CD4-positive, CD25-positive, alpha-beta regulatory T cell (primary cell): ENCODE measurements at places on chromosomes 13 and 19. TPM values are rescaled to one million over a fixed set of nuclear protein-coding genes. Genes with fewer than 3 reads are reported as not detected.
A peak's percentile ranks its signal among the peaks of the same experiment; 100 is the strongest.

DNA sequence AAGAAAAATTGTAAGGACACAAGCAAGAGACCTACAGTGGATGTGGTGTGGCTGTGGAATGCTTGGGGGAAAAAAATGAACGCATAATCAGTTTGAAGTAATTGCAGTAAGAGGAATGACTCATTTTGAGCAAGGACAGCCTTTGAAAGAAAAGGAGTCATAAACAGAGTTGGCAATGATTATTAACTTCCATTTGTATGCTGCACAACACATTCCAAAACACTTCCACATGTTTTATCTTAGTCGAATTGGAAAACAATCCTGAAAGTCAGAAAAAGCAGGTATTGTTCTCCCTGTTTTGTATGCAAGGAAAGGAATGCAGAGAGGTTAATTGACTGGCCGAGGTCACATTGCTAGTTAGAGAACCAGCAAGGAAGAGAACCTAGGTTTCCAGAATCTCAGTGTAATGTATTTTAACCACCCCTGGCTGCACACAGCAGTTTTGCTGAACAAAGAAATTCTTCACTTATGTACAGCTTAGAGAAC, 630.0 kb upstream of the MIR17HG start:
- H3K27ac ChIP-seq: no peak overlapping the region
- H3K4me1 ChIP-seq: no peaks in the 10 kb centered on the region
- no peak for DNase-seq
- no peak overlapping the region for H3K4me3 ChIP-seq
- H3K36me3 ChIP-seq: no peaks in the 10 kb centered on the region

GRCh38 chr13:42334329-42334706, 62.4 kb downstream of the AKAP11 start:
- no peaks in the 10 kb centered on the region for H3K36me3 ChIP-seq
- peaks cover 4% of the 10 kb centered on the region for H3K4me1 ChIP-seq
- H3K27ac ChIP-seq: no peak overlapping the region
- no peaks in the 10 kb centered on the region for H3K27me3 ChIP-seq
- no peak for DNase-seq
- H3K4me3 ChIP-seq: no peak overlapping the region

GRCh38 chr13:98201984-98202383, 24.9 kb upstream of the RNF113B start:
- H3K27ac ChIP-seq: no peak overlapping the region
- no peaks in the 10 kb centered on the region for H3K36me3 ChIP-seq
- no peak overlapping the region for H3K4me3 ChIP-seq

- no peak for DNase-seq
- H3K4me1 ChIP-seq: no peaks in the 10 kb centered on the region
Measured at GRCh38 chr13:97124915-97125809, 97.0 kb upstream of the MBNL2 start.

GRCh38 chr13:98768522-98768921, 16.1 kb upstream of the SLC15A1 start:
- no peak for DNase-seq
- H3K27ac ChIP-seq: no peak overlapping the region
- H3K36me3 ChIP-seq: no peaks in the 10 kb centered on the region

GRCh38 chr13:41502673-41503072, 45.3 kb downstream of the RGCC start:
- DNase-seq: no peak
- no peaks in the 10 kb centered on the region for H3K36me3 ChIP-seq
- peak overlapping the region; percentile 41 for H3K4me3 ChIP-seq
- no peak overlapping the region for H3K27ac ChIP-seq

DNA sequence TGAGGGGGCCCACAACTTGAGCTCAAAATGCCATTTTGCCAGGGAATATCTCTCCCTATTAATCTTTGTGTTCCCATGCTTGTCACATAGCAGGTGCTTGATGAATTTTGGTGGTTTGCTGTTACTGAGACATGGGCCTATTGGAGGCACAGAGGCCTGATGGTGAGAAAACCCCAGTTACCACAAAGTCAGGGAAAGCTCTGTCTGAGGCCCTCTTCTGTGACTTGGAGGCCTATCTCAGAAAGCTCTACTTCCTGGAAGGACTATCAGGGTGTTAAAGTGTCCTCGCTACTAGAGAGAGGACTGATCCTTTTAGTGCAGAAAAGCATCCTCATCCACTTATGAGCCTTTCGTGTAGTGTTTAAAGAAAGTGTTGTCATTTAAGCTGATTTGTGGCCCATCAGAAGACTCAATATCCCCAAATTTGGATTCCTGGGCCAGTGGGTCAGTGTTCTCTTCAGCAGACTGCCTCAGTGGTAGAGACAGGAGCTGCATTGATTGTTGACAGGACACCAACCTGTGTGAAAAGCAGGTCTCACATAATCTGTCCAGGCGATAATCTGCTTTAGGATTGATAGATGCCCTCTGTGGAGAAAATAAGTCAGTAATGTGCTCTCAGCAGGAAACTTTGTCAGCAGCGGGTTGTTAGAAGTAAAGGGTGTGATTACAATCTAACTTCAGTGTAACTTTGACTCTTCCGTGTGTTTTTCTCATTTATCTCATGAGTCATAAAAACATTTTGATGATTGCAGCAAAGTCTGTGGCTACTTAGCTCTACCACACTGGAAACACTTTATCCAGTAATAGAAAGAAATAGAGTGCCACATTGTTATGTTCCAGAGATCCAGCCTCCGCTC, 121.0 kb downstream of the AKAP11 start:
- peak overlapping the region; percentile 81 for H3K27ac ChIP-seq
- no peaks in the 10 kb centered on the region for H3K27me3 ChIP-seq
- peak; percentile 53 for DNase-seq
- no peaks in the 10 kb centered on the region for H3K36me3 ChIP-seq

- no peak overlapping the region for H3K27ac ChIP-seq
- H3K36me3 ChIP-seq: no peaks in the 10 kb centered on the region
- no peak for DNase-seq
Measured at GRCh38 chr13:57813651-57814050, 182.1 kb downstream of the PCDH17 start.

DNA sequence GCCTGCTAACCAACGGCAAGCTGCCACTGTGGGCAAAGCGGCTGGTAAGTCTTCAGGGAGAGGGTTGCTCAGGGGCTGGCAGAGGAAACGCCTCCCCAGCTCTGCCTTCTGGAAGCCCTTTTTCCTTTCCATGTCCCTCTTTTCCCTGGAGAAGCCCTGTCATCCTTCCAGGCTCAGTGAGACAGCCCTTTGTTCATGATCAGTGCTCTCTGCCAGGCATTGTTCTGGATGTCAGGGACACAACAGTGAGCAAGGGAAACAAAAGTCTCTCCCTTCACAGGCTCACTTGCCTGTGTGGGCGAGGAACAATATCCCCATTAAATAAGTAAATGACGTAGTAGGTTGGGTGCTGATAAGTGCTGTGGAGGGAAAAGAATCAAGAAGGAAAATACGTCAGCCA, 13.9 kb upstream of the OVOL3 start:
- H3K27ac ChIP-seq: no peak overlapping the region
- no peak for DNase-seq
- no peak overlapping the region for H3K4me3 ChIP-seq
- H3K4me1 ChIP-seq: no peaks in the 10 kb centered on the region

GRCh38 chr19:48560095-48560530, 8.1 kb downstream of the SULT2B1 start:
- no peak for DNase-seq
- H3K4me3 ChIP-seq: no peak overlapping the region
- H3K27ac ChIP-seq: no peak overlapping the region
- no peaks in the 10 kb centered on the region for H3K36me3 ChIP-seq

Gene C19orf85
- polyA plus RNA-seq: not detected

DNA sequence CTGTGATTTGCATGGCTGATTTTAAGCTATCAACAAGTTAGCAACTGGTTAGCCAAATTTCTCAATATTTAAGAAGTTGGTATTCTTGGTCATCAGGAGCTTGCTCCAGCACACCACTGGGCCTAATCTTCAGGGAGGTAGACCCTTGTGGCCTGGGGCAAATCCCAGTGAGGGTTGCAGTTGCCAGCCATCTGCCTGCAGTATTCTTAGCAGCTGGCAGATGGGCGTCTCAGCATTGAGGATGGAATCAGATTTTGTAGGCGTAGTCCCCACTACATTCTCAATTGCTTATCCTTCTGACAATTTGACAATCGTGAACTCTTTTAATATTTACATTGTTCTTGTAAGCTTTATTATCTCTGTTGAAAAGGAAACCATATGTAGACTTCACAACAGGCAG, 1266.2 kb downstream of the SLITRK5 start:
- DNase-seq: no peak
- H3K36me3 ChIP-seq: no peaks in the 10 kb centered on the region
- H3K27ac ChIP-seq: no peak overlapping the region
- no peak overlapping the region for H3K4me3 ChIP-seq
- no peaks in the 10 kb centered on the region for H3K27me3 ChIP-seq

DNA sequence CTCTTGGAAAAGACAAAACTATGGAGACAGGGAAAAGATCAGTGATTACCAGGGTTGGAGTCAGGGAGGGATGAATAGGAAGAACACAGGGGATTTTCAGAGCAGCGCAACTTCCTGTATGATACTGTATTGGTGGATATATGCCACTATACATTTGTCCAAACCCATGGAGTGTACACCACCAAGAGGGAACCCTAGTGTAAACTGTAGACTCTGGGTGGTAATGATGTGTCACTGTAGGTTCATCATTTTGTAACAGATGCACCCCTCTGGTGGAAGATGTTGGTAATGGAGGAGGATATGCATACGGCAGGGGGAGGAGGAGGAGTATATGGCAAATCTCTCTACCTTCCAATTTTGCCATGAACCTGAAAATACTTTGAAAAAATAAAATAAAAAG, 68.1 kb downstream of the UFM1 start:
- no peaks in the 10 kb centered on the region for H3K4me1 ChIP-seq
- H3K27ac ChIP-seq: no peak overlapping the region
- H3K36me3 ChIP-seq: no peaks in the 10 kb centered on the region
- H3K4me3 ChIP-seq: no peak overlapping the region
- H3K27me3 ChIP-seq: no peaks in the 10 kb centered on the region

DNA sequence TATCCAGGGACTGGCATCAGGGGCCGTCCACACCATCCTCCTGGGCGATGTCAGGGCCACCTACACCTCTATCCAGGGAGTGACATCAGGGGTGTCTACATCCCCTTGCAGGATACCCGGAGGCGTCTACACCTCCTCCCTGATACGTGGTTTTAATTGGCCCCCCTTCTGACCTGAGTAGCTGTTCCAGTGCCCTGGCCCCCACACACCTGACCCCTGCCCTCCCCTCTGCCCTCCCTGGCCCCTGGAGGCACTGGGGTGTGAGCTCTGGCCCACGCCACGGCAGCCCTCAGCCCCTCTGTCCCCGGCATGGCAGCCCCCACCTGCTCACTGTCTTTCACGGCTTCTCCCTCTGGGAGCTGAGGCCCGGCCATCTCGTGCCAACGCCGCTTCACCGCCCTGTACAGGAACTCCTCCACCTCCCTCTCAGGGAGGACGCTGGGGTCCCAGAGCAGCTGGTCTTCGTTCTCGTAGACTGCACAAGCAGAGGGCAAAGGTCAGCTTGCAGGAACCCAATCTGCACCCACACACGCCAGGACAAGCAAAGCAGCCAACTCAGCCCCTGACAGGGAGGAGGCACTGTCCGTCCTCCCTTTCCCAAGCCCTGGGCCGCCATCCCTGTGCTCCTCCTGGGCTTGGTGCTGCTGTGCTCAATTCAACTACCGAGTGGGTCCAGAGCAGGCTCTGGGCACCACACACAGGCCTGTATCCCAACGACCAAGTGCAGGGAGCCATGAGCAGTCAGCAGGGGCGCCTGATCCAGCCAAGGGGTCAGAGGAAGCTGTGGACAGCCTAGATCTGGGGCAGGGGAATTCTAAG, 22.2 kb upstream of the PLPP2 start:
- no peaks in the 10 kb centered on the region for H3K4me1 ChIP-seq
- H3K36me3 ChIP-seq: peaks cover 16% of the 10 kb centered on the region
- H3K4me3 ChIP-seq: no peak overlapping the region
- H3K27ac ChIP-seq: no peak overlapping the region
- no peak for DNase-seq
- no peaks in the 10 kb centered on the region for H3K27me3 ChIP-seq

DNA sequence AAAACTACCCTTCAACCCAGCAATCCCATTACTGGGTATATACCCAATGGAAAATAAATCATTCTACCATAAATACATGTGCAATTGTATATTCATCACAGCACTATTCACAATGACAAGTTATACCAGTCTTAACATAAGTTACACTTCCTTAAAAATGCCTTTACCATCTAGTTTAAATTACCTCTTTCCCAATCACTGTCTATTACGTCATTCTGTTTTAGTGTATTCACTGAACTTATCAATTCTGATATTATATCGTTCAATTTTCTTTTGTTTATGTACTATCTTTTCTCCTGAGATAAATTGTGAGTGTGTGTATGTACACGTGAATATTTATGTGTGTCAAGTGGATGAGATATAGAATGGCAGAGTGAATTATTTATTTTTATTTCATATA, 1416.8 kb downstream of the OLFM4 start:
- H3K27ac ChIP-seq: no peak overlapping the region
- no peaks in the 10 kb centered on the region for H3K4me1 ChIP-seq
- DNase-seq: no peak
- H3K27me3 ChIP-seq: no peaks in the 10 kb centered on the region
- H3K36me3 ChIP-seq: no peaks in the 10 kb centered on the region
- H3K4me3 ChIP-seq: no peak overlapping the region

Gene C13orf42
- not detected for polyA plus RNA-seq

Gene ZDHHC20
- polyA plus RNA-seq: 43.1 TPM

- no peaks in the 10 kb centered on the region for H3K27me3 ChIP-seq
- no peak for DNase-seq
- no peak overlapping the region for H3K27ac ChIP-seq
- H3K4me3 ChIP-seq: no peak overlapping the region
- H3K4me1 ChIP-seq: no peaks in the 10 kb centered on the region
- H3K36me3 ChIP-seq: no peaks in the 10 kb centered on the region
Measured at GRCh38 chr13:89688918-89689317, 1658.6 kb upstream of the MIR17HG start.

GRCh38 chr19:49844138-49845095, 6.5 kb upstream of the PTOV1 start:
- H3K27ac ChIP-seq: no peak overlapping the region
- peaks cover 4% of the 10 kb centered on the region for H3K36me3 ChIP-seq
- H3K4me3 ChIP-seq: no peak overlapping the region
- DNase-seq: no peak
- H3K4me1 ChIP-seq: no peaks in the 10 kb centered on the region

Gene PALM
- polyA plus RNA-seq: not detected

Gene ZNF491
- not detected for polyA plus RNA-seq
